ENCODE measurements at places on chromosomes 5 and 9.

- DNase-seq = peak; percentile 44
Observed at GRCh38 chr9:127898433-127899127, 823 bp downstream of the ST6GALNAC6 start.

DNA sequence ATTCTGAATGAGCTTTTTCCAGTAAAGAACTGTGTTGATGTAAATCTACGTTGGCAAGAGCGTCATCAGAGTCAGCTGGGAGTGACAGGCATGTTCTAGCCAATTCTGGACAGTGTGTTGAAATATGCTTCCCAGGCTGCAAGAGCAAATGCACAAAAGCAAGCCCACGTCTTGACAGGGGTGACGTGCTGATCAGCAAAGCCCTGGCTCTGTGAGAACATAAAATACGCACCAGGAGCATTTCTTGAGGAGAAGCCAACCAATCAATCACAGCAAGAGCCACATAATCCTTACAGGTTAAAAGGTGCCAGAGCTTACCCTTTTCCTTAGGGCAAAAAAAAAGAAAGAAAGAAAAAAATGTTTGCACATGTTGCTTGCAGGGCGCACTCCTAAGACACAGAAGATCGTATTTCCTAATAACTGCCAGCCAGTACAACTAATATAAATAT lies 148.1 kb downstream of the PDE4D start:
- no peak for DNase-seq

DNA sequence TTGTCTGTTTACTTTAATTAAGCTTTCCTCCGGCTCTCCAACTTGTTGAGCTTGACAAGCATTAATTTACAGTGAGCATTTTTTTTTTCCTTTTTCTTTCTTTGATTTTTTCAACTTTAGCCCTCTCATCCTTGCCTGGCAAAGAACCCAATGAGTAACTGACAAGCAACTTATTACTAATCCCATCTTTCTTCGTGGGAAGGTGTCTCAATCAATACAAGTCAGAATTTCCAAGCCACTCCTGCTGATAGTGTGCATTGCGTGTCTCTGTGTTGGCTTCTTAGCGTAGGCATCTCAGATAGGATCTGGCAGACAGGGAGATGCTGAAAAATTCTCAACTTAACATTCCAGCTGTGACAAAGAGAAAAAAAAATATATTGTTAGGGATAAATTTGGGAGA lies 527.7 kb upstream of the WWC1 start:
- no peak for DNase-seq

DNA sequence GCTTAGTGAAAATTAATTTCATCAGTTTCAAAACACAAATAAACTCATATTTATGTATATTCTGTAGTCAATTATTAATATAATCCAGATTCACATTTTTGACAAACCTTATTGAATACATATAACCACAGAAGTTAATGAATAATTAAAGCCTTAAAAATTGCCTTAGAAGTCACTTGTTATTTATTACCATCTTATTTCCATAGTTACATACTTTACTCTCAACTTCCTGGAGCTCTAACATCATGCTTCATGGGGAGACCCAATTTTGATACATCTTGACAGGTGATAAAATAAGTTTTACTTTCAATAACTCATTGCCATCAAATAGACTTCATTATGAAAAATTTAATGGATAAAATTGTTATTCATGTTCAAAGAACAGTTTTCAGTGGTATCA lies 1038.7 kb downstream of the PTPRD start:
- DNase-seq = no peak

DNA sequence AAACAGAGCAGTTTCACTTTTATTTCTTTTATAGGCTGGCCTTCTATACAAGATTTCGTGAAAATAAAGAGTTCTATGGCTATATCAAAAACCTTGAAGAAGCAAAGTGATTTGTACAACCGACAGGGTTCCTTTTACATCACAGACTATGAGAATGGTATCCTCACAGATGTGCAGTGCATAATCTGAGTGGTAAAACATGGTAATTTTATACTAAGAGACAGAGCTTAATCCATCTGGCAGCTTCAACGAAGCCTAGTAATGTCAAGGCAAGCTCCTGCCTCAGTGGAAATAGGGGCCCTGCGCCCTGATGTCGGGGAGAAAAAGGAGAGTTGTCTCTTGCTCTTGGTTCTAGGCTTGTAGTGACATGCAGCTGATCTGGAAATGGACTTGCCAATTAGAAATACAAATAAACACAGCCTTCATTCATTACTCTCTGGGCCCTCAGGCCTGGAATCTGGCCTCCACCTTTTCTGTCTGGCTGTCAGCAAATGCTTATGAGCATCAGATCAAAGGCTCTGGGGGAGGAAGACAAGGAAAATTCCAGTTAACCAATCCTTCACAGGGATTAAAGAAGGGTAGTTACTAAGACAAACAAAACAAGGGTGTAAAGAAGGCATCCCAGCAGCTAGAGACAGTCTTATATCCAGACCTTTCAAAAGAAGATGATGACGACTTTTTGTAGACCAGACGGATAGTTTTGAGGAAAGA lies 33.6 kb upstream of the TRIM32 start:
- DNase-seq = no peak

GRCh38 chr9:134339183-134339806 lies 13.0 kb downstream of the RXRA start:
- DNase-seq = no peak

DNA sequence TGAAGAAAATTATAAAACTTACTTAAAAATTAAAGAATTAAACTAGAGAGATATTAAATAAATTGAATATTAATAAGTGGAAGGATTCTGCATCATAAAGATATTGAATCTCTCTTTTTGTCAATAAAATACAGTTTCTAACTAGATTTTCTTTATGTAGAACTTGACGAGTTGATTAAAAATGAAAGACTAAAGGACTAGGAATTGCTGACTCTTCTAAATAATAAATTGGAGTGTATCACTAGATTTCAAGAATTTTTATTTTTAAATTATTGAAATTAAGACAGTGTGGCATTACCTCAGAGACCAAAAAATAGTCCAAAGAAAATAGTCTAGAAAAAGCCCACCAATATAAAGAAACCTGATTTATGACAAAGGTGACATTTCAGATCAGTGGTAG lies 492.4 kb downstream of the CETN3 start:
- no peak for DNase-seq

DNA sequence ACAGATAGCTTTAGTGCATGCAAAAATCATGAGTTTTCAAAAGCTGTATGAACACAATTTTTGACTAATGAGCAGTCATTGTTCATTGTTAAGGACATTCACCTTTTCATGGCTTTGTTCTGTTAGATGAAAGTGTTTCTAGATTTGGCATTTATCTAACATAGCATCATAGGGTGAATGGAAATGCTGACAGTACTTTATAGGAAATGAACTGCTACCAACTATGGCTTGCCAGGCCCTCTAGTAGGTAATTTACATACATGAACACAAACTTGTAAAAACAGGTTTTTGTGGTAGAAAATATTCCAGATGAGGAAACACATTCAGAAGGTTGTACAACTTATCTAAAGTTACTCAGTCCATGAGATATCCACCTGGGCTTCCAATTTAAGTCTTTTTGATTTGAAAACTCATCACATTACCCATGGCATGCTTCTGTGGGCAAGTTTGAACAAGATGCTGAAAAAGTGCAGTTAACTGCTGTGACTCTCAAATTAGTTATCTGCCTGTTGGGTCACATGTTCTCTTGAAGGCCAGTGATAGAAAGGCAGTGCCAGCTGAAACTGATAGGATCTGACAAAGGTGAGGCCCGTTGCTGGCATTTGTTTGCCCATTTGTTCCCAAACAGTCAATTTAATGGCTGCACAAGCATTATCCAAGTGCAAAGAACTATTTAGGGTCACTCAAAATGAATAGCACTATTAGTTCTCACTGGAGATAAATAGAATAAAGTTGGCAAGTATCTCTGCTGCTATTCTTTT lies 399.1 kb downstream of the MAN2A1 start:
- no peak for DNase-seq

GRCh38 chr9:84296146-84296843 lies 44.3 kb downstream of the SLC28A3 start:
- DNase-seq = no peak

GRCh38 chr9:88358723-88359122 lies 29.5 kb upstream of the SPIN1 start:
- DNase-seq = no peak

GRCh38 chr5:150596826-150597225 lies 43.6 kb upstream of the SYNPO start:
- no peak for DNase-seq

DNA sequence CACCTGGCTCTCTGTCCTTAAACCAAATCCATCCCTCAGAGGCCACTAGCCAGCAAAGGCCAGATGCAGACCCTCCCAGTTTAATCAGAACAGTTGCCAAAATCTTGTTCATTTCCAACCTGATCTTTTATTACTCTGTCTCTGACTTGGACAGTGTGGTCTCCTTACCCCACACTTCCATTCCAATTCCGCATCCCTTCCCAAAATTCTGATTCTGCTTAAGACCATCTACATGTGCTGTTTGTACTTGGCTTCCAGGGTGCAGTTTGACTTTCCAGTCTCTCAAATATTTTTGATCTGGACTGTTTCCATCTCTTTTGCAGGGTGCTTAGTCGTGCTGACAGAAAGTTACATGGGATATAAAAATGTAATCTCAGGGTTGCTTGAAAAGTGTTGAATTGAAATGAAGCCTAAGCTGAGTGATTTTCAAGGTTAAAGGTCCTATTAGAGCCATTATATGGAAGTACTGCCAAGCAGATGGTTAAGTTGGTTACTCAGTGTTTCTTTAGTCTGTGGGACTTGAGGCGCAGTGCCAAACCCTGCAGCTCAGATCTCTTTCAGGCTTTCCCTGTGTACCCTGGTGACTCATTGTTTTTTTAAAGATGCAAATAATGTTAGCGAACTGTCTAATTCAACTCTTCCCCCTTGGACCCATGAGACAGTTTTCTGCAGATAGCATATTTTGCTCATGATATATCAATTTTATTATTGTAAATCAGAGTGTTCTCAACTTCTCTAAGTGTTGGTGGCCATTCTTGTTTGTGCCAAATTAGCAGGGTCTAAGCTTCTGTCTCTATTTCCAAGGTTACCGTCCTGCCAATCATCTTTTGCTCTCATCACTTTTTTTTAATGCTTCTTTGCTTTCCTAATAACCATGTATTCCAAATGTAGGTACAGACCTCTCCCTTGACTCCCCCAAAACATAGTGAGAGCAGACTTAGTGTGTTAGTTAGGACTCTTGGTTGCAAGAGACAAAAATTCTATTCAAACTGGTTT lies 18.2 kb upstream of the DCP2 start:
- no peak for DNase-seq

GRCh38 chr9:77847059-77847499 lies 184.5 kb downstream of the GNAQ start:
- DNase-seq = no peak

DNA sequence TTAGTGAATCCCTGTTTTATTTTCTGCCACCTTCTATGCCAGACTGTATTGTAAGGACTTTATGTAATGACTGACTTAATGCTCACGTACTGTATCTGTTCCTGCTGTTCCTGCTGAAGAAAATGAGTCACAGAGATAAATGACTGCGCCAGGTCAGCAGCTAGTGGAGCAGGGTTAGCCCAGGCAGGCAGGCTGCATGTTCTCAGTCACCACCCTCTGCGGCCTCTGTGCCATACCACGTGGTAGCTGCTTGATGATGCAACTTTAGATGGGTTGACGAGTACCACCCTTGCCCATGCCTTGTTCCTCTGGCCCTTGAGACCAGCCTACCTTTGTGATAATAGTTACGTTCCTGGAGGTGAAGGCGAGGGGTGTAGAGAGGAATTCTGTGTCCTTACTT lies 161.9 kb downstream of the TRIO start:
- no peak for DNase-seq

GRCh38 chr5:179873588-179874110 lies 15.0 kb upstream of the MRNIP start:
- no peak for DNase-seq

DNA sequence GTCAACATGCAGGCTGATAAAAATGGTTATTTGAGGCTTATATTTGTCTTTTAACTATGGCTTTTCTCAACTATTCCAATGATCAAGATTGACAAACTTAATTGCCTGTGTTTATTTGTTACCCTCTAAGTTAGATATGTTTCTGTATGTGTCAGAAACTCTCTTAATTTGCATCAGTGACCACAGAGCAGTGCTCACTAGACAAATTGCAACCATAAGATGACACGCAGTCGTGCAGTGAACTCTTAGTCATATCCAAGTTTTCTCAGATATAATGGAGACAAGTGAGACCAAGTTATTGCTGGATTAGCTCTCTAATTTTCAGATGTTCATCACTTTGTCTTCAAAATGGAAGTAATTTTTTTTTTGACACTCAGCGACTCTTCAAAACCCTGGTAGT lies 342.2 kb upstream of the RFX3 start:
- no peak for DNase-seq

GRCh38 chr5:82364497-82364896 lies 86.3 kb upstream of the RPS23 start:
- DNase-seq = no peak

DNA sequence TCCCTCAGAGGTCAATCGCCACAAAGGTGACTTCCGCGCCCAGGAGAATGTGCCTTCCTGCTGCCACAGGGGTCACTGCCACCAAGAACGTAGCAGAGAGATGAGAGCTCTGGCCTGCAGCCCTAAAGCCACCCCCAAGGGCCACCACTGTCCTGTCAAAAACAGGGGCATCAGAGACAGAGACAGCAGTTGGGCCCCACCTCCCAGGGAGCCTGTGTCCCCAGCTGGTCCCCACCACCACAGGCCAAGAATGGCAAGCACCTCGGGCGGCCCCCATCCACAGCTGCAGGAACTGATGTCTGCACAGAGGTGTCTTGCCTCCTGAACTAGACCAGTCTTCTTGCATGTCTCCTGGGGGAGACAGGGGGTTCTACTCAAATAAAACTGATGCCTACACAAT lies 5.8 kb downstream of the SPATA31E1 start:
- no peak for DNase-seq

- no peak for DNase-seq
Observed at GRCh38 chr9:69674716-69675438, 2.7 kb upstream of the APBA1 start.

GRCh38 chr9:1098551-1098950 lies 48.4 kb downstream of the DMRT2 start:
- no peak for DNase-seq

DNA sequence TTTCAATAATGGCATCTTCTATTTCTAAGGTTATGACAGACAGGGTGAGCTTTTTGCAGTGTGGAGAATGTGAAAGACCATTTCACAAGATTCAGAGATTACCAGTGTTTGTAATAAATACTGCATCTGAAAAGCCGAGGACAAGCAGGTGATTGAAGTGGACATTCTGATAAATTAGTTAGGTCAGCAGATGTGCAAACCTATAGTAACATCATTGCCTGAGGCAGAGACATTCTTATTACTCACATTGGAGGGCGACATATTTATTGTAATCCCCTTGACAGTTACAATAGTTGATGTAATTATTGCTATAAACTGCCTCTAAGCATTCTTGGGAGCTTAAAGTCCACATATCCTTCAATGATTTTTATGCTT lies 3.3 kb downstream of the RASGRF2 start:
- no peak for DNase-seq

GRCh38 chr5:16061163-16061562 lies 118.4 kb downstream of the MARCHF11 start:
- no peak for DNase-seq

DNA sequence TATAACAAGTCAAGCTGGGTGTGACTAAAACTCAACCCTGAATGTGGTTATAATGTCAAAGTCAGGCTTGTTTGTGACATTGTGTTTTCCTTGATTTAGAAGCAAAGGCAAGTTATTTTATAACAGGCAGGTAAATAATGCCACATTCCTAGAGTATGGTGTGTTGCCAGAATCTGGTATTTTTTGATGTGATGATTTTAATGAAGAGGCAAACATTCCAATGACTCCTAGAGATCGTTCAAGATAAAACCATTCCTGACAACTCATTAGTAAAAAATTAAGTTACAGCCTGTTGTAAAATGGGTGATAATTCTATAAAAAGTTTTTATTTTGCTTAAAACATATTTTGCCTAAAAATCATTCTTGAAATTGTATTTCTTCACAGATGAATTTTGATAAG lies 60.0 kb downstream of the RAB14 start:
- no peak for DNase-seq
